ENCODE measurements at places on chromosomes 4 and X.

DNA sequence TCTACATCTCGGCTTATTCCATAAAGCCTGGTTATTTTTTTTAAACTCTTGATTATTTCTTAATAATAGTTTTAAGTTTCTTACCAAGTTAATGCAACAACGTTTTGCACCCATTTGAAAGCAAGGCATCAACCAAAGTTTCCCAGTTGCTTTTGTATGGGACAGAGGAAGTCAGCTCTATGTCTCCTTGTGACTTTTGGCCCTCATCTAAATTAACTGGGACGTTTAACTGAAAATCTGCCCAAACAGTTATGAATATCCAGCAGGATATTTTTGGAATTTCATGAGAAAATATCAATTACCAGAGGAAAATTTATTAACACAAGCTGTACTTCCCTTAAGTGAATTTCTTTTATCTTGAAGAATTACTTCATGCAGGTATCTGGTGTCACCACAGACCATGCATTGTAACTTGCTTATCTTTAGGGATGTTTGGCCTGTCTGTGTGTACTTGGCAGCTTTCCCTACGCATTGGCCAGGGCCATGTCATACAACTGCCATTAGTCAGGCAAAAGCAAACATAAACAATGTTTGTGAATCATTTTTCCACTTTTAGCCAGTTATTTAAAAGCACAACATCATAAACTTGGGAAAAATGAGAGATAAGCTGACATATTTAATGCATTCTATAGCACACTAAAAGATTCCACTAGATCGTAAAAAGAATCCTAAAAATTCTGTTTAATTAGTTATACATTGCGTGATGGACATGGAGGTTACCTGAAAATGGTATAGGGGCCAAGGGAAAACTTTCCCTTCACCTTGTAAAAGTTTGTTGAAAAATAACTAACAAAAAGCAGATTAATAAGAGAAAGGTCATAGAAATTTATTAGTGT lies 101.4 kb upstream of the PDE5A start:
- peak; percentile 65 for DNase-seq

DNA sequence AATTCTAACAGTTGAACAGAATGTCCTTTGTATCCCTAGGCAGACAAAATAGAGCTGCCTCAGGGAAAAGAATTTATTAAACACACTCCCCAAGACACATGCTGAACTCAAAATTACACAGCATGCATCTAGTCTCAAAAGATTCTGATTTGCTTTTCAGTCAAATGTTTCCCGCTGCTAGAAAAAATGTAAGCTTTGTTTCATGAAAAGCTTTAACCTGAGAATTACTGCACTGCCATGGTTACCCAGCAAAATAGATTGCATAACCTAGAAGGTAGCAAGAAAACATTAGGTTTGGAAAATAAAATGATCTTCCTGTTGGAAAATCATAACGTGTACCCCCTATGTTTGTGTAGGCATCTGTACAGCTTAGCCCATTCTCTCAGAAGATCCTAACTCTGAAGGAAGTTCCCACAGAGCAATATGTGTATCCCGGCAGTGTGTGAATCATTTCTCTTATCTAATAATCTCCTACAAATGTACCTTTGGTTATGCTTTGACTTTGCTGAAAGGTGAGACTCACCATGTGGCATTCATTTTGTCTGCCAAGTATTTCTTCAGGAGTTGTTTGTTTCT lies 646.9 kb downstream of the STPG2 start:
- DNase-seq = peak; percentile 87

DNA sequence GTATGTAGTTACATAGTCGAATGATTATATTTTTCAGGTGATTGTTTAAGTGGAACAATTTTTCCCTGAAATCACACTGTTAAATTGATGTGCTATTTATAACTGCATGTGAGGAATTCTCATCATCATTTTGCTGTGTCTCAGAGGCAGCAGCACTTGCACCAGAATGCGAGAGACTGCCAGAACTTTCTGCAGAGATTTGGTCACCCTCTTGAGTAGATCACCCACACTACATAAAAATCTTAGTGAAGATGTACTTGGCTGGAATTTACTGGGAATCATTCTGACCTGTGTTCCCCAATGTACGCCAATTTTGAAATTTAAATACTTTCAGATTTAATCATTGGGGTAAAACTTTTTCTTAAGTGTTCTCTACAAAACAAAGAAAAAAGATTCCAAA lies 5.4 kb downstream of the UGT2B4 start:
- DNase-seq = no peak

- no peak for DNase-seq
Measured at GRCh38 chr4:147704846-147705245, 20.9 kb upstream of the PRMT9 start.

DNA sequence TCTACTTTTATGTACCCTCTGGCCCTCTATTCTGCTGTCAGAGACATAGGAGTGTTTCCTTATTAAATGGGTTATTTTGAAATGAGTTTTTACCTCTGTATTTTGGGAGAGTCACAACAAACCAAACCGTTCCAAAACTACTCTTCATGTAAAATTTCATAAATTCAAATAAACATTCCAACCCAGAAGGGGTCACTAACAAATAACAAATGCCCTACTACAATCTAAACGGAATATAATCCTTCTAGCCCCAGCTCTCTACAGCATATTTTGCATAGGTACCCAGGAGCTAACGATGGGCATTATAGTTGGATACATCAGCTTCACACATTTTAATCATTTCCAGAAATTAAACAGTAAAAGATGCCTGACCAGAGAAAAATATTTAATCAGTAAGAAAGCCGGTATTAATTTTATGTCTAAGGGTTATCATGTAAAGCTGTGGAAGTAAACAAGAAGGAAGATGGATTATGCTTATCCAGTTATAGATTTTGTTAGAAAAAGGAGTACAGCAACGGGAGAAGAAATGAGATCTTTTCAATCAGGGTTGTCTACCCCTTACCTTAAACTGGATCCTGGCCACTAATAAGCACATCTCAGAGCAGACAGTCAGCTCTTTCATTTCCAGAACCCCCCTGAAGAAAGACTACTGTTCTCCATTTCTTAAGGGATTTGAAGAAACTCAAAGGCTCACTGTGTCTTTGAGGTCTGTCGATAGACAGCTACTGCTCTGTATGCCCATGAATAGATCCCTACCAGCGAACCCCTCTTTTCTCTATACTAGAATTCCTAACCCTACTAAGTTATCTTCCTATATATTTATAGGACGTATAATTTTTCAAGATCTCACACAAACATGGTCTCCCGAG lies 1.2 kb downstream of the UGDH start:
- no peak for DNase-seq

DNA sequence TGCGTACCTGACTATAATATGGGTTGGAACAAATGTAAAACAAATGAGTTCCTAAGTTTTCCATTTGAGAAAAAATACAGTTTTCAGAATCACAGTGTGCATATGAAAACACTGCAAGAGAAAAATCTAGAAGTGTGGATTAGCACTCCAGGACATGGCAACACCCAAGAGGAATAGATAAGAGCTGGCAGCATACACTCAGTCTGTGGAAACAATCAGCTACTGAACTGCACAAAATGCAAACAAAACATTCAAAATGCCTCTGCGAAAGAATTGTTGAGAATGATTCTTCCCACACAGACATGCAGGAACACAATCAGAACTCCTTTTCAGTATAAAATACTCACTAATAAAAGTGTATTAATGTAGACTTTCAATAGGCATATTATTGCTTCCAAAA lies 39.9 kb downstream of the ATP8A1 start:
- DNase-seq = no peak

DNA sequence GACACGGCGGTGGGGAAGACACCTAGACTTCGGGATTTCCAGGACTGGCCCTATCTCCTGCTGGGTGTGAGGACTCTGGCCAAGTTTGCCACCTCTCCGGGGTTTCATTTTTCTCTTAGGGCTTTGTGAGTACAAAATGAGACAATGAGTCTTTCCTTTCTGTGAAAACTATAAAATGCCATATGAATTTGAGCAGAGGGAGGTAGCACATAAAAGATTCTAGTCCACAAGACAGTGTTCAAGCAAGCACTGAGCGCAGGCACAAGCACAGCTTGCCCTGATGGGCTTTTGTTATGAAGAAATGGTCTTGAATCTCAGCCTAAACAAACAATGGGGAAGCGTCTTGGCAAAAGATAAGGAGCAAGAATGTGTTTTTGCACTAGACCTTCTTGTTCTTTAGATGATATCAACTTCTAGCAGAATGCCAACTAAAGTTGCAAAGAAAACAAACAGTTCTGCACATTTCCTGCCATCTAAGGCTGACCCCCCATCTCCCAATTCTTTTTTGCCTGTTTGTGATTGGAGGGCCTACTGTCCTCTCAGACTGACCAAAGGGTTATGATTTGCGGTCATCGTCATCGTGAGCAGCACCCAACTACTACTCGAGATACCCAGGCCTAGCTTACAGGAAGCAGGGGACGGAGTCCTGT lies 73.0 kb upstream of the ZNF518B start:
- peak; percentile 10 for DNase-seq

GRCh38 chr4:24688453-24688852 lies 104.1 kb upstream of the DHX15 start:
- no peak for DNase-seq

- no peak for DNase-seq
Measured at GRCh38 chr4:38381788-38382187, 282.2 kb upstream of the KLF3 start.

DNA sequence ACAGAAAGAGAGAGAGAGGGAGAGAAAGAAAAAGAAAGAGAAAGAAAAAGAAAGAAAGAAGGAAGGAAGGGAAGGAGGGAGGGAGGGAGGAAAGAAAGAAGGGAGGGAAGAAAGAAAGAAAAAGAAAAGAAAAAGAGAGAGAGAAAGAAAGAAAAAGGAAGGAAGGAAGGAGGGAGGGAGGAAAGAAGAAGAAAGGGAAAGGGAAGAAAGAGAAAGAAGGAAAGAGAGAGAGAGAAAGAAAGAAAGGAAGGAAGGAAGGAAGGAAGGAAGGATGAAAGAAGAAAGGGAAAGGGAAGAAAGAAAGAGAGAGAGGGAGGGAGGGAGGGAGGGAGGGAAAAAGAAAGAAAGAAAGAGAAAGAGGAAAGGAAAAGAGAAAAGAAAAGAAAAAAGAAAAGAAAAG lies 10.8 kb downstream of the OPHN1 start:
- DNase-seq = no peak

Measured in mammary epithelial cell (primary cell).